Activated CD8-positive, alpha-beta memory T cell treated with anti-CD3 and anti-CD28 coated beads for 4 hours (primary cell): ENCODE measurements at places on chromosomes 3 and 15.

- DNase-seq = no peak
These were observed 19.5 kb upstream of the FANCD2 start for GRCh38 chr3:10006762-10007090.

DNA sequence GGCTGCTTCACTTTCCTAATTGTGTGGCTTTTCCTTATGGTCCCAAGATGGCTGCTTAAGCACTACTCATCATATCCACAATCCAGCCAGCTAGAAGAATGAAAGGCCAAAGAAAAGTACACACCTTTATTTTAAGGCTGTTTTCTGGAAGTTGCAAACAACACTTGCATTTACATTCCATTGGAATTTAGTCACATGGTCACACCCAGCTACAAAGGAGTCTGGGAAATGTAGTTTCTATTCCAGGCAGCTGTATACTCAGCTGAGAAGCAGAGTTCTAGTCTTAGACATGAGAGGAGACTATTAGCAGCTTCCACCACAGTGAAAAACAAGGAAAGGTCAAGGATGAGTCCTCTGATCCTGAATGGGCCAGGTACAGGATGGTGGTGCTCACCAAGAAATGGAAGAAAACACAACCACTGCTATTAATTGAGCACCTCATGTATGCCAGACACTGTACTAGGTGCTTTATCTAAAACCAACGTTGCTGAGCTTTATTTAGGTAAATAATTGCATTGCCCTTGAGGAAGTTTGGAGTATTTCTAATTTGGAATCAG, 28.0 kb upstream of the ATG7 start:
- no peak for DNase-seq

- no peak for DNase-seq
These were observed 4.5 kb downstream of the THRB start for GRCh38 chr3:24490151-24490550.

DNA sequence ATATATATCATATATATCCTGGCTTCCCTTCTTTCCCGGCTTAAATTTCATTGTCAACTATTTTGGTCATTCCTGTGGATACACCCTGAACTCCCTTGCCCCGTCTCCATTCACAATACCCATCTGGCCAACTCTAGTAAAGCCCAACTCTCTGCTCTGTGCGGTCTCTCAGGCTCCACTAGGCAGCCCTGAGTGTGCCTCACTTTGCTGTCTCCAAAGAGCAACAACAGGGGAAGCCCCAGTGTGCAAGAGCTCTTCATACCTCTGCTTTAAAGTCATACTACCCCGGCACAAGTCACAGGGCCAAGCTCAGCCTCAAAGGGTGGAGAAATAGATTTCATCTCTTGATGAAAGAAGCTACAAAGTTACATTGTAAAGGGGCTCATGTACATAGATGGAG, 18.9 kb upstream of the FEM1B start:
- no peak for DNase-seq

DNA sequence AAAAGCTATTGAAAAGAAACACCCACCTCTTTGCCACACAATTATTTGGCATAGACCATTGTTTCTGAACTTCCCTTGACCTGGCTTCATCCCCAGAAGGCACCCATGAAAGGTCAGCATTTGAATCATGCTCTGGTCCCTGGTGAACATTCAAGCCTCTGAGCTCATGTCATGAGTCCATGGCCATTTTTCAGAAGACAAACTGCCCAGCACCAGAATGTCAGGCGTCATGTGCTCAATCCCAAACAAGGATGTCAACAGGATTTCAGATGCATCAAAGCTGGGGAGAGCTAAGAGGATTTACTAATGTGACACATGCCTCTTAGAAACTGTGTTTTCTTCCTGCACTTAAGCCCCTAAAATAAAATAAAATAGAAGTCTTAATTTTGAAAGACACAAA, 41.3 kb downstream of the TMED3 start:
- DNase-seq = no peak

- DNase-seq = no peak
These were observed 11.0 kb upstream of the KNG1 start for GRCh38 chr3:186705882-186706780.

DNA sequence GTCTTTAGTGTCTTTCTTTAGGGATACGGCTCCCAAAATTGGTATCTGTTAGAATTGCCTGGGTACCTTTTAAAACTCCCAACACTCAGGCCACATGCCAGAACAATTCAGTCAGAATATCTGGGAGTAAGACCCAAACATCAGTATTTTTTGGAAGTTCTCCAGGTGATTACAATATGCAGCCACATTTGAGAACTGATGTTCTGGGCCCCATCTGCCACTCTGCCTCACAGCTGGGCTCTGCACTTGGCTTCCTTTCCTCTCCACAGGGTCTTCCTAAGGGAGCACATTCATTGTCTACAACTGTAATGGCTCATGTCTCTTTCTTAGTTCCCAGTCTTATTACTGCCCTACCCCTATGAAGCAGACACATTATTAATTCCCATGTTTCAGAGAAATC, 394.5 kb downstream of the MFSD1 start:
- no peak for DNase-seq

DNA sequence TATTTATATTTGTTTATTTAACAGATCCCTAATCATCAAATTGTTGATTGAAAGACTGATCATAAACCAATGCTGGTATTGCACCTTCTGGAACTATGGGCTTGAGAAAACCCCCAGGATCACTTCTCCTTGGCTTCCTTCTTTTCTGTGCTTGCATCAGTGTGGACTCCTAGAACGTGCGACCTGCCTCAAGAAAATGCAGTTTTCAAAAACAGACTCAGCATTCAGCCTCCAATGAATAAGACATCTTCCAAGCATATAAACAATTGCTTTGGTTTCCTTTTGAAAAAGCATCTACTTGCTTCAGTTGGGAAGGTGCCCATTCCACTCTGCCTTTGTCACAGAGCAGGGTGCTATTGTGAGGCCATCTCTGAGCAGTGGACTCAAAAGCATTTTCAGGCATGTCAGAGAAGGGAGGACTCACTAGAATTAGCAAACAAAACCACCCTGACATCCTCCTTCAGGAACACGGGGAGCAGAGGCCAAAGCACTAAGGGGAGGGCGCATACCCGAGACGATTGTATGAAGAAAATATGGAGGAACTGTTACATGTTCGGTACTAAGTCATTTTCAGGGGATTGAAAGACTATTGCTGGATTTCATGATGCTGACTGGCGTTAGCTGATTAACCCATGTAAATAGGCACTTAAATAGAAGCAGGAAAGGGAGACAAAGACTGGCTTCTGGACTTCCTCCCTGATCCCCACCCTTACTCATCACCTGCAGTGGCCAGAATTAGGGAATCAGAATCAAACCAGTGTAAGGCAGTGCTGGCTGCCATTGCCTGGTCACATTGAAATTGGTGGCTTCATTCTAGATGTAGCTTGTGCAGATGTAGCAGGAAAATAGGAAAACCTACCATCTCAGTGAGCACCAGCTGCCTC, 14.7 kb downstream of the THBS1 start:
- DNase-seq = no peak

DNA sequence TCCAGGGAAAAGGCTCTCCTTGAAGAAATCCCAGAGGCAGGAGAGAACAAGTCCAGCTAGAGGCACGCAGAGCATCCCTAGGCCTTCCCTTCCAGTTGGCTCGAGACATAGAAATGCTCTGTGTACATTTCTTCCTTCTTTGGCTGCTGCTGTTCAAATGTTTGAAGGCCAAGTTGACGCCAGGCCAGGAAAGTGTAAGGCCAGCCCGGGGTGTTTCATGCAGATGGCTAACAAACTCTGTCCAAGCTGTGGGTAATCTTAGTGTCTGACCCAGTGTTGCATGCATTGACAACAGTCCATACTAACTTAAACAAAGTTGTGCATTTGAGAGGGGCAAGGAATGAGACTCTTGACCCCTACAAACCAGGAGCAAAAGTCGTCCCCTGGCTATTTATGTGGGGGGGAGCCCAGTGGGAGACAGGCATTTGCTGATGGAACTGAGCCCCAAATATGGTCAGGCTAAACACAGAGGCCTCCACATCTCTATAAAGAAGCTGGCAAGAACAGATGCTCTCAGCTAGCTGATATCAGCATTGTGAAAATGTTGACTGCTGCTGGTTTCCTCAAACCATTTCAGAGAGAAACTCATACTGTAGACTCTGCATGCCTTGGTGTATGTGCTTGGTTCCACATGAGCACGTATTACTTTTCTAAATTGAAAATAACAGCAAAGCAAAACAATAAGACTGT, 139.5 kb downstream of the ADAMTS9 start:
- no peak for DNase-seq

- DNase-seq = no peak
These were observed 51.8 kb upstream of the DGKG start for GRCh38 chr3:186413615-186414415.

GRCh38 chr3:190773948-190774347, 88.5 kb downstream of the GMNC start:
- no peak for DNase-seq

- no peak for DNase-seq
These were observed 36.3 kb upstream of the TSC22D2 start for GRCh38 chr3:150371741-150372254.

DNA sequence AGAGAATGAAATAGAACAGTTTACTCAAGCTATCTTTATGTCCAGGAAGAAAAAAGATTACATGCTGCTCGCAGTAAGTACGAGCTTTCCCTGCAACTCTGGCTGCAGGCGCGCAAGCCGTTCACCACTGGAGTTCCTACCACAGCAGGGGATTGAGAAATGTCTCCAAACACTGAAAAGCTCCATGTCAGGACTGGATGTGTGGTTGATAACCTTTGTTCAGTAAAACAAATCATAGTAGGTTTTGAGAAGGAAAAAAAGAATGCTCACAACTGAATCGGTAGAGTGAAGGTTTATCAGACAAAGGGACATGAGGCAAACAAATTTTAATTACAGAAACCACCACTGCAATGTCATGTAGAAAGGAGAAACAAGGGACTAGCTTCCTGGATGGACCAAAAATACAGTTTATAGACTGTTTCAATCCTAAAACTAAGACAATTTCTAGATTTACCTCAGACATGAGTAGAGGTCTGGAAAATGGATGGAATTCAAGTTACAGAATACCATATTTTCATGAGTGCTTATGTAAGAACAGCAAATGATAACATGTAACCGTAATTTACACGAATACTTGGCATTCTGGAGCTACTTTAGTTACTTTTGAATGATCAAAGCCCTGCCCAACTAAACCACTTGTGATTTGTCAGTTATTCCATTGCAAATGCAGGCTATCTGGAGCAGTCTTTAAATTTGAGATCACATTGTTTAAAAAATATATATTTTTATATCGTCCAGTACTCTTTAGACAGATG, 471.1 kb downstream of the SHQ1 start:
- no peak for DNase-seq

DNA sequence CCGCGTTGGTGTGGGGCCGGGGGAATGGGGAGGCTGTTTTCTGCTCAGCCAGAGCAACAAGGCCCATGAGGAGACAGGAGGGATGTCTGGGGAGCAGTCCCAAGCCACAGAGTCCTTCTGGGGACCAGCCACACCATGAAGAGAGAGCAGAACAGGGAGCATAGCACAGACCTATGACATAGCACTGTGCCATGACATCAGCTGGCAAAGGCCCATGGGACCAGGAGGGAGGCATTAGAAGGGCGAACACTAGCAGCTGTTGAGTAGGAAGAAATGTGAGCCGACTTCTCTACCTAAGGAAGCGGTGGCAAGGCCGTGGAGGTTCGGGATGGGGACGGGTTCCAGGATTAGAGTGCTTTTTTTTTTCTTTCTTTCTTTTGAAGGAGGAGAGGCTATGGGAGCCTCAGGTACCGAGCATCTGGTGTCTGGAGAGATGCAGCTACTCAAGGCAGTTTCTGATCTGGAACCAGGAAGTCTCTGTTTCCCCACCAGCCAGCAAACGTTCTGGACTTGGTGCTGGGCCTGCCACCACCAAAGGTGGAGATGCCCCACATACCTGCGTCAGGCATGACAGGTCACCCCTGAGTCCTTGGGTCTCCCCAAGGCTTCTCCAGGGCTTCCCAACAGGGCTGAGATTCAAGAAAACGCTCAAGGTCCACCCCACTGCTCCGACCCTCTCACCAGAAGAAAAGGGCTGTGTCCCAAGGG, 77.3 kb upstream of the CGNL1 start:
- DNase-seq = no peak

DNA sequence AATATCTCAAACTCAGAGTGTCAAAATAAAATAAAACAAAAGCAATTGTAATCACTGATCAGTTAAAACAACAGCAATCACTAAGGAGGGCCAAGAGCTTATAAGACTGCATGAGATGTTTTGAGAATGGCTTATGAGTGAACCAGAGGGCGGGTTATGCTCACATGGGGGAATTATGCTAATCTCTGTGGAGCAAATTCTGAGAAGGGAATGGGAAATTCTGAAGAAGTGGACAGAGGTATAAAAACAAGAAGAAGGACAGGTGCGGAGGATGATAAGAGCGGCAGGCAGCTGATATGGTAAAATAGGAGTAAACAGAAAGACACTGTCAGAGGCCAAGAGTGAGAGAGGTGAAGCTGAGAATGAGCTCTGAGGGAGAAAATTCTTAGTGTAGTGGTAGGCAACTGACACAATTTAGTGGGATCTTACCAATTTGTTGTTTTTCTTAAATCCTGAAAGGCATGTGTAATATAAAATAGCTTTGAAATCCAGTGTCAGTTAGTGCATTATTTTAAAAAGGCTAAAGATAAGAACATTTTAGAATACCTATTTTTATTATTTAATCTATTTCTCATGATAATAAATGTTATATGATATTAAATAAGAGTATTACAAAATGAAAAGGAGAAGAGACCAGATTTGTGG, 133.8 kb downstream of the SPATA16 start:
- DNase-seq = no peak

- no peak for DNase-seq
These were observed 123.8 kb upstream of the BNIP2 start for GRCh38 chr15:59812889-59813288.

DNA sequence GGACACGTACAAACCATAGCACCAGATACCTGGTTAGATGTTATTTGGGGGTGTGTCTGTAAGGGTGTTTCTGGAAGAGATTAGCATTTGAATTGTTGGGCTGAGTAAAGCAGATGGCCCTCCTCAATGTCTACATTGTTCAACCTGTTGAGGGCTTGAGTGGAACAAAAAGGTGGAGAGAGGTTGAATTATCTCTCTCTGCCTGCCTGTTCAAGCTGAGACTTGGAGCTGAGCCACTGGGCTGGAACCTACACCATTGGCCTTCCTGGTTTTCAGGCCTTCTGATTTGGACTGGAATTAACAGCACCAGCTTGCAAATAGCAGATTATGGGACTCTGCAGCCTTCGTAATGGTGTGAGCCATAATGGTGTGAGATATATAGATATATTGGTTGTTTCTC, 71.3 kb upstream of the CORO2B start:
- no peak for DNase-seq

DNA sequence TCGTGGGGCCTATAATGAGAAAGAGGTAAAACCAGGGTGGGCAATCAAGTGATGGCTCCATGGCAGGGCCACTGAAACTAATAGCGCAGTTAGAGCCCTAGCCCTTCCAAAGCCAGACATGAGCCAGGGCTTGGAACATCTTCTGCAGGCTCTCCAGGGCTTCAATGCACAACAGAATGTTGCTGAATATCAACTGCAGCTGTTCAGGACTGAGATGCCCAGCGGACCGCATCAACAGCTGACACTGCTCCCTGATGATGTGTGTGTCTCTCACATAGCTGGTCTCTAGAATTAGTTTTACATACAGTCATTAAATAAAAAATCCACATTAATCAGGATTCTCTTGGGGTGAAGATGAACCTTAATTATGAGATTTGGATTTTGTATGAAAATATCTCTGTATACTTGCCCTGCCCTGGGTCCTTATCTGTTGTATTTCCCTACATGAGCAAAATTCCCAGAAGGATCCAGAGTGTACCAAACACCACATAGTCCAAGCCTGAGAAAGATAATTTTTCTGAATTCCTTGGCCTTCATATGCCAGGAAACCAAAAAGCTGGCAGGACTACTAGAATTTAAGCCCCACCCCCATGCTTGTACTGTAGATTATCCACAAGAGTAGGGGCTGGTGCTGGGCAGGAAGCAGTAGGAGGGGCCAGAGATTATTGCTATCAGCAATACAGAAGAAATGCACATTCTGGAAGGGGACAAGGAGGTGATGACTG, 7.7 kb upstream of the GOLGB1 start:
- no peak for DNase-seq
